IMR-90 (cell line): ENCODE measurements at places on chromosomes 1 and 21. TPM values are rescaled to one million over a fixed set of nuclear protein-coding genes. Genes with fewer than 3 reads are reported as not detected.

- DNase-seq = no peak
Observed at GRCh38 chr1:171769754-171770153, 11.7 kb upstream of the METTL13 start.

GRCh38 chr1:182262425-182262824, 129.2 kb downstream of the GLUL start:
- DNase-seq = no peak

- DNase-seq = no peak
Observed at GRCh38 chr1:36851087-36851486, 183.2 kb downstream of the GRIK3 start.

Gene SDC3
- 13.1 and 14.2 TPM in 2 replicates for total RNA-seq

Gene MEX3A
- total RNA-seq = 2.3 and 2.5 TPM in 2 replicates

GRCh38 chr1:104830534-104830933, 1080.8 kb downstream of the AMY1C start:
- no peak for DNase-seq

DNA sequence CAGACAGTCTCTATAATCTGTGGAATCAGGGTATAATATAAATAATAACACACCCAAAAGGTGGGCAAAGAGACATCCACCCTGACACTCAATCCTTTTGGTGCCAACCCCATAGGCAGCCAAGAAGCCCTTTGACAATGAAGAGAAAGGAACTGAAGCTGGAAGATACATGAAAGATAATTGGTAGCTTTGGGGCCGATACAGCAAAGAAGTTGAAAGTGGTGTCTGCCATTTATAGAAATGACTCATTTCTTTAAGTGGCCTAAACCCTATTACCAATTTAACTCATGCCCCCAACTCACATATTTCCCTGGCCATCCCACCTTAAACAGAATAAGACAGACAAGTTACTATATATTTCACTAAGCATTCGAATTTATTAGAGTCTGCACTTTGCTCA, 167.0 kb downstream of the ZC3H11B start:
- no peak for DNase-seq

DNA sequence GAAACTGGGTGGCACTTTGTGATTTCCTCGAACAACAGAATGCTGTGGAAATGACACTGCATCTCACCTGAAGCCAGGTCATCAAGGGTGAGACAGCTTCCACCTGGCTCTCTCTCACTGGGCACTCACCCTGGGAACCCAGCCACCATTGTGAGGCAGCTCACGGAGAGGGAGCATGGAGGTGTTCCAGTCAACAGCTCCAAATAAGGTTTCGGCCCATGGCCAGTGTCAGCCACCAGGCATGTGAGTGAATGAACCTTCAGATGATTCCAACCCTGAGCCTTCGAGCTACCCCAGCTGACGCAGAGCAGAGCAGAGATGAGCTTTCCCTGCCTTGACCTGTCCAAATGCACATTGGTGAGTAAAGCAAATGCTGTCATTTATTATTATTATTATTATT, 58.1 kb downstream of the SYDE2 start:
- DNase-seq = no peak

Gene MRPL20
- 141 and 149 TPM in 2 replicates for total RNA-seq

GRCh38 chr1:79519084-79519760, 512.7 kb upstream of the ADGRL4 start:
- no peak for DNase-seq

DNA sequence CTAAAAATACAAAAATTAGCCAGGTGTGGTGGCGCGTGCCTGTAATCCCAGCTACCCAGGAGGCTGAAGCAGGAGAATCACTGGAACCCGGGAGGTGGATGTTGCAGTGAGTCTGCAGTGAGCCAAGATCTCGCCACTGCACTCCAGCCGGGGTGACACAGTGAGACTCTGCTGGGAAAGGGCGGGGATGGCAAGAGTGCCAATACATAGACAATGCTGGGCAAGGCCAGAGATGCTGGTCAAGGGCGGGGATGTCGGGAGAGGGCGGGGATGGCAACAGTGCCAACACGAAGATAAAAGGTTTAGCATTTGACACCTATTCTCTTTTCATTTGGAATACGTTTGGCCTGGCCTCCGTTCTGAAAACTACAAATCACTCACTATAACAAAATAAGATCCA, 11.0 kb downstream of the SSU72 start:
- DNase-seq = no peak

DNA sequence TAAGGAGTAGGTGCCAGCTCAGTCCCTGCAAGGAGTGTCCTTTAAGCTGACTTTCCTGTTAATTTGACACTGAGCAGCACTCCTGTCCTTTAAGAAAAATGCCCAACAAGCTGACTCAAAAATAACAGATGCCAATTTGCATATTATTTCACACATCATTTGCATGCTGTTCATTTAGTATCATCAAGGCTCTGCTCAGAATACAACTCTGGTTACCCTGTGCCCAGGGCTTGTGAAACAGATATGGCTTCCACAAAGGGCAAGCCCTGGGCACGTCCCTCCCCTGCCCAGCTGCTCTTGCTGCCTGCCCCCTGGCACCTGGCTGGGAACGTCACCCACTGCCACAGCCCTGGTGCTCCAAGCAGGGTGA, 10.3 kb downstream of the KCNN3 start:
- DNase-seq = no peak

Gene CD2
- total RNA-seq = not detected in 2 replicates

DNA sequence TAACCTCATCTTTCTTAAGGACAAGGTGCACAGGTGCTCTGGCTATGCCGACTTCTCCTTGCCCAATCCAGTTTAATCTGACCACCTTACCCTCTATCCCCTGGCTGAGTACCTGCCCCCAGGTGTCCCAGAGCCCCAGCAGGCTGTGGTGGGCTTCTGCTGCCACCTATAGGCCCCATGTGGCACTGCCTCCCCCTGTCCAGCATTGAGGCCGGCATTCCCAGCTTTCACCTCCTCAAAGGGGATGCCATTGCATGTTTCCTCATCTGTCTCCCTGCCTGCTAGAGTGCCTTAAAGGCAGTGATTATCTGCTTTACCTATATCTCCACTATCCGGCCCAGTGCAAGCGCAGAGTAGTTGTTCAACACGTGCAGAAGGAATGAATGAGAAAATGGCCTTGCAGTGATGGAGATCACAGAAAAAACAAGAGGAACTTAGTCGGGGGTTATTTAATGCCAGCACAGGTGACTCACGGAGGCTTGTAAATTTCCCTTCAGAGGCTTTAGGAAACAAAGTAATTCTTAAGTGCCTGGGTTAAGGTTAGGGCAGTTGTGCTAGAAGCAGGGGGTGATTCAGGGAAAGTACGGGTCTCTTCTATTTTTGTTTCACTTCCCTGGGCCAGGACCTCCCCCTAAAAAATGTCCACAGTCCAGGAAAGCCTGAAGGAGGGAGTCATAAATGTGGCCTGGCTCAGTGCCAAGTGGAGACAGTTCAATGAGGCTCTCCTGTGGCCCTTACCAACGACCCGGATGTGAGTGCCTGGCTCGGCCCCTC, 131.8 kb upstream of the NGF start:
- DNase-seq = peak; percentile 55
